Head of caudate nucleus (tissue), 42 donors: ENCODE measurements at places on chromosomes 11 and 22.

- DNase-seq: no peak
These were observed 91.7 kb upstream of the E2F8 start for GRCh38 chr11:19332476-19332875.

DNA sequence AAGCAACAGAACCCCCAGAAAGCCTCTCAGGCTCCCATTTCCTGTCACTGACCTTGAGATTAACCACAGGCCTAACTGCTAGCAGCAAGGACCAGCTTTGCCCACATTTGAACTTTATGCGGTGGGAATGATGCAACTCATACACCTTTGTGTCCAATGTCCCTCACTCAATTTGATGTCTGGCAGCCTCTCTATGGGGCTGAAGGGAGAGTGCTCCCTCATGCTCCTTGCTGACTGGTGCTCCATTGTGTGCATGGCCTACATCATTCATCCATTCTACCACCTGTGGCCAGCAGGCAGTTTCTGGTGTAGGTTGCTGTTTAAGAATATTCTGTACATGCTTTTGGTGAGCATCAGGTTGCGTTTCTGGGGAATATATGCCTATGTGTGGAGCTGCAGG lies 31.9 kb downstream of the KCNQ1OT1 start:
- no peak for DNase-seq

GRCh38 chr22:23773483-23774113 lies 949 bp downstream of the MMP11 start:
- DNase-seq: no peak

- no peak for DNase-seq
These were observed 12.6 kb upstream of the UCP2 start for GRCh38 chr11:73995247-73995646.

DNA sequence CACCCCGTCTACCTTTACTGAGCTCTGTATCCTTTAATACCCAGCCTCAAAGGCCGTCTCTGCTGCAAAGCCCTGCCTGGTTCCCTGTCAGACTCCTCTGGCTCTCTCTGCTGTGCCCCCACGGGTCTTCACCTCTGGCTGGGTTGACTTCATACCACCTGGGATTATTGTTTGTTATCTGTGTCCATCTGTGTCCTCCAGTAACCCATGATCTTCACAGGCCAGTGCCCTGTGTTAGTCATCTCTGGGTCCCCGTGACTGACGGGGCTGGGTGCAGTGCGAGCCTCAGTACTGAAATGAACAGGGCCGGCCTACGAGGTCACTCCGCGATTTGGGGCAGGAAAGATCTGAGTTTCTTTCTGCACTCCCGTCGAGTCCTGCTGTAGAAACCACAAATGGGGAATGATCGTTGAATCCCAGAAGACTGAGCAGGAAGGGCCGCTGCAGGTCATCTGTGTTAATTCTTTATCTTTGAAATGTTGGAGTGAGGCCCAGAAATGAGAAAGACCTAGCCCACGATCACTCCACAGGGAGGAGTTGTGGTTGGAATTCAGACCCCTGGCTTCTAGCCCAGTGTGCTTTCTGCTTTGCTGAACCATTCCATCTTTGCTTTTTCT lies 12.3 kb upstream of the TUB start:
- DNase-seq: no peak

GRCh38 chr11:118652681-118653181 lies 26.7 kb downstream of the TREH start:
- no peak for DNase-seq

DNA sequence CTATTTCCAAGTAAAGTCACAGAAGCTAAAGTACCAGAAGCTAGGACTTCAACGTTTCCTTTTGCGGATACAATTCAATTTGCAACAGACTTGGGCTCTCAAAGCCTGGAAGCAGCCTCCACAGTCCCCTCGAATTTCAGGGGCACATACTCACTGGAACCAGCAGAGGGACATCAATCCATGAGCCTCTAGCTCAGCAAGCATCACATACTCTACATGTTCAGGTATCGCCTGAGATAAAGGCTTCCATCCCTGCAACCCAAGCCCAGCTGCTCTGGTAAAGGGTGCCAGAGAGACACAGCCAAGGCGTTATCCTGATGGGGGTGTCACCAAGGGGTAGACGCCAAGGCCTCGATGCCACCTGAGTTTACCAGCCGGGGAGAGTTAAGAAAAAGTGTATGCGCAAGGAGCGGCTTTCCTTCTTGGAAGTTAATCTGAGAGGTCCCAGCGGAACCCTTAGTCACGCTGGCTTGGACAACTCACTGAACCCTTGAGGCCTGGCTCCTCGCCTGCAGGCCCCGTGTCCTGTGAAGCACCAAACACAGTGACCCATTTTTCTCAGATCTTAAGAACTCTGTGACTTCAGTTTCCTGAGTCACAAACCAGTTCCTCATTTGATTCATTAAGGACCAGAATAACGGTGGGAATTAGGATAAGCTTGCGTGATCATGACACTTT lies 13.0 kb downstream of the LTO1 start:
- no peak for DNase-seq

DNA sequence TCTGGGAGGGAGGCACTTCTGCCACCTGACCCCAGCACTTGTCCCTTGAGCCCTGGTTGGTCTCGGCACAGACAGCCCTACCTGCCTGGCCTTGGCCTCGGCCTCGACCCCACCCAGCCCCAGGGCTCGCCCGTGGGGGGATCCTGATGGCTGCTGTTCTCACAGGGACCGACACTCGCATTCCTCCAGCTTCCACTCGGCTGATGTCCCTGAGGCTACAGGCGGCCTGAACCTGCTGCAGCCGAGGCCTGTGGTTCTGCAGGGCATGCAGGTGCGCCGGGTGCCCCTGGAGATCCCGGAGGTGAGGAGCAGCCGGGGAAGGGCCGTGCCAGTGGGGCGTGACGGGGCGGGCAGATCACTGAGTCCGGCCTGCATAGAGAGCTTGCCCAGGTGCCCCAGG lies 5.1 kb downstream of the PCNX3 start:
- no peak for DNase-seq

DNA sequence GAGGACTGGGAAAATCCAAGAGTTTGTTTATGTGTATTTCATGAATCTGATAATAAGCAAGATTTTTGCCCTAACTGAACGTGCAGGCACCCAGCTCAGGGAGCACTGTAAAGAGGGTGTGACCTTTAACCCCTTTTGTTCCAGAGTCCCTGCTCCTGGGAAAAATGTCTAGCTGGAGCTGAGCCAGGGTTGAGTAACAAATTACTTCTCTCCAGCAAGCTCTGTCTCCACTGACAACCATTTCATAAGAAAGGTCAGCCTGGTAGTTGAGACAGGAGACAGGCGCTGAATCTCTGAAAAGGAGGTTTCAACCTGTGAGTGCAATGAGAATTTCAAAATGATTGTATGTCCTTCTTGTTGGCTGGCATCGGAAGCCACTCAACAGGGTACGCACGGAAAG lies 156.4 kb upstream of the NARS2 start:
- no peak for DNase-seq

- DNase-seq: no peak
These were observed 14.7 kb downstream of the LINC01488 start for GRCh38 chr11:69496202-69496557.

GRCh38 chr11:76629853-76630599 lies 40.5 kb downstream of the LRRC32 start:
- peak; percentile 34 for DNase-seq

- DNase-seq: peak; percentile 37
These were observed 1.1 kb downstream of the RBFOX2 start for GRCh38 chr22:36027579-36027934.

DNA sequence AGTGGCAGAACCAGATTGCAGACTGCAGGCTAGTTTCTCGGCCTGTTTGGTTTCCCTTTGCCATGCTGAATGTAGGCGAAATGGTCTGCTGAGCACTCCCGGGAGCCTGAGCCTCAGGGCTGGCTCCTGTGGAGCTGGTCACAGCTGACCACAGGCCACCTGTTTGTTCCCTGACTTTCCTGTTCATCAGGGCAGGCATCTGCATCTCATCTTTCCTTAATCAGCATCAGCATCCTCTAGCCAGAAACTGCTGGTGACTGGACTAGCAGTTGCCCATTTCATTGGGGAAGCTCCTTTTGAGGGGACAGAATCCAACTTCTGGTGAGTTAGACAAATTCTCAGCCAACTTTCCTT lies 20.2 kb upstream of the C11orf96 start:
- DNase-seq: no peak

GRCh38 chr11:126544108-126545056 lies 188.9 kb downstream of the ST3GAL4 start:
- peak; percentile 56 for DNase-seq

DNA sequence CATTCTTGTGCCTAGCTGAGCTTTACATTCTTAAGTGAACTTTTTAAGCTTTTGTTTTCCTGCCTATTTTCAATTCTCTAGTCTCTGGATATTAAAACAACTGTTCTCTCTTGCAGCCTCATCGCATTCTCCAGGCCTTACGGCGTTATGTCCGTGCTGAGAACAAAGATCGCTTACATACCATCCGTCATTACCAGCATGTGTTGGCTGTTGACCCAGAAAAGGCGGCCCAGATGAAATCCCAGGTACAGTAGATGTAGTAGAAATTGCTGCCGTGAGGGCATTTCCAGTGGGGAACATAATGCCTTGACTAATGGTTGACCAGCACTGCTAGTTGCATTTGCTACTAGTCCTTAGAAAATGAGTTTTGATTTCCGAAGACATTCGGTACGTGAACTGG lies 29.7 kb upstream of the ST14 start:
- DNase-seq: no peak

DNA sequence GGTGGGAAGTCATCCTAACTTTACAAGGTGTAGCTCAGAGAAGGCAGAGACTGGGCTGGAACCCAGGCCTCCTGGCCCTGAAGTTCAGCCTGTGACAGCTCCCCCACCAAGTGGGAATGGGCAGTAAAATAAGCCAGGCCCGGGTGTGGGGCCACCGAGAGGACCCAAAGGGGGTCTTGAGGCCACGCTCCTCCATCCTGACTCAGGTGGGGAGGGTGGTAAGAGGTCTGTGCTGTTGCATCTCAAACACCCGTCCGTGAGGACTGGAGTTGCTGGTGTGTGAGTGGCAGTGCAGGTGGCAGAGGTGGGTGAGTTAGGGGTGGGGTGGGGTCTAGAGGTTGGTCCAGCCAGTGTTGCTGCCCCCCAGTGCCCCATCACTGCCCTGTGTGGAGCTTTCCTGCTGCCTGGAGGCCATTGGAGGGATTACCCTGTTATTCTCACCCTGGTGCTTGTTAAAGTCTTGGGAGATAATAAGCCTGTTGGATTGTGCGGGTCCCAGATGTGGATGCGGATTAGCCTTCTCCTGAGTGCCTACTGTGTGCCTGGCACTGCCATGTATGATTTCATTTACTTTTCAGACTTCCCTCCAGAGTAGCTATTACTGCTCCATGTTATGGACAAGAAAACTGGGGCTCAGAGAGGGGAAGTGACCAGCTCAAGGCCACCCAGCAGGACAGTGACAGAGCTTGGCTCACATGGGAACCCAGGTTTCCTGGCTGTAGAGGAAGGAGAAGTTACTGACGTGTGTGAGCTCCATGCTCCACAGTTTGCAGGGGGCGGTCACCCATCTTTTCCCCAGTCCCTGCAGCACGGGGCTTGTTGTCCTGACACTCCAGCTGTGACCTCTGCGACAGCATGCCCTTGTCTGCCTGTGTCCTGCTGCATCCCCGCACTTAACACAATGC lies 12.9 kb downstream of the SERPINH1 start:
- no peak for DNase-seq

- DNase-seq: no peak
These were observed 68.9 kb downstream of the ZBTB16 start for GRCh38 chr11:114128399-114128798.

DNA sequence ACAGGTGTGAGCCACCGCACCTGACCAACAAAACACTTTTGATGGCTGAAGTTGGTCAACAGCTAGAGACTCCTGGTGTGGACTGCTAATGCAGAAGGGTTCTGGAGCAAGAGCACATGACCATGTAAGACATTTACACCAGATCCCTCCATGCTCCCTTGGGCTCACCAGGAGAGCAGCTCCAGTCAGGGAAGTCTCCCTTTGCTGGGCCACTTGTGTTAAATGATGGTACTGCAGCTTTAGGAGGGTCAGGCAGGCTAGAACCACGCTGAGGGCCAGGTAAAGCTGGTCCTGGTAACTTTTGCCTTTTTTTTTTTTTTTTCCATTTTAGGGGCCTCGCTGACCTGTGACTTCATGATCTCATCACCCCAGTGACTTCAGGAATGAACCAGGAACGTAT lies 146.4 kb downstream of the FBXO7 start:
- no peak for DNase-seq

GRCh38 chr11:124465368-124465767 lies 19.9 kb upstream of the OR8B8 start:
- no peak for DNase-seq

DNA sequence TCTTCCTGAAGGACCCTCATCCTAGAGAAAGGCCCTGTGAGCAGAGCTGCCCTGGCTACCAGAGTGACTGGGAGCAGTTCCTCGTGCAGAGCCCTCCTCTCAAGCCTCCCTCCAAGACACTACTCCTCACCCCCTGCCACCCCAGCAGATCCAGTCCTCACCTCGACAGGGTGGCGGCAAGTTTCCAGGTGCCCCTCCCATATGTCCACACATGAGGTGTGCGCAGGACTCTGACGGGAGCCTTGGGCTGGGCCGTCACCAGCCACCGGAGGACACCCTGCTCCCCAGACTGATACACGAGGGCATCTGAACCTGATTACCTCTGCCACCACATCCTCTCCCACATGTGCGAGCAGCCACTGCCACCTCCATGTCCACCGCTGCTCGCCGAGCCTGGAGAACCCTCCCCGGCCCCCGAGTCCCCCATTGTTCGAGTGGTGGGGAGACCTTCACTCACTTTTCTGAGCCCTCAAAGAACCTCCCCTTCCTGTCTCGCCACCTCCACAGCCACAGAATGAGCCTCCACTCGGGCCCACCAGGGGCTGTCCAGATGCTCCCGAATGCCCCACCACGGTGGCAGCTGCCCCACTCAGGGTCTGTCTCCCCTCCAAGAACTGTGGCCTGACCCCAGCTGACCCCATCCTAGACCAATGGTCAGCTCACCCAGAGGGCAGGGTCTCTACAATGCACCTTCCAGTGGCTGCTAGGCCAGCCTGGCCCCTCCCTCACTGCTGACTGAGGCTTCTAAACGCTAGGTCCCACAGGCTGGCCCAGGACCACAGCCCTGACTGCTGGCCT lies 62.5 kb downstream of the DGCR2 start:
- DNase-seq: peak; percentile 37

DNA sequence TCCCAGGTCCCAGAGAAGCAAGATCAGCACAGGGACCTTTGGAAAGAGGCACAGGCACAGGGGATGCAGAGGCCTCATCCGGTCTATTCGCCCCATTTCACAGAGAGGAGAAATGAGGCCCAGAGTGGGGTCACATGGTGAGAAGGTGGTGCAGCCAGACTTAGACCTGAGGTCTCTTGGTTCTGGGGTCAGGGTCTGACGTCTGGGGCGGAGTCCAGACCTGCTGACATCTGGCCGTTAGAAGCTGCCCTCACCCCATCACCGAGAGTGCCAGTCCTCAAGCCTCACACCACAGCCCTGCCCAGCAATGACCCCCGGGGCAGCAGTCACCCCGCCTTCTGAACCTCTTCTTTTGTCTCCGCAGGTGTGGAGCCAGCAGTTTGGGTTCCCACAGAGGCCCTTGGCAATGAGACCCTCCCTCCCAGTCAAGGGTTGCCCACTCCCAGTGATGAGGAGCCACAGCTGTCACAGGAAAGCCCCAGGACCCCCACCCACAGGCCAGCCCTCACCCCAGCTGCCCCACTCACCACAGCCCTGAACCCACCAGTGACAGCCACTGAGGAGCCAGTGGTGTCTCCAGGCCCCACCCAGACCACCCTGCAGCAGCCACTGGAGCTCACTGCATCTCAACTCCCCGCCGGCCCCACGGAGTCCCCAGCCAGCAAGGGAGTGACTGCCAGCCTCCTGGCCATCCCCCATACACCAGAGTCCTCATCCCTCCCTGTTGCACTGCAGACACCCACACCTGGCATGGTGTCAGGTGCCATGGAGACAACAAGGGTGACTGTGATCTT lies 62.4 kb downstream of the OTOG start:
- DNase-seq: no peak

- DNase-seq: no peak
These were observed 397.5 kb downstream of the ETS1 start for GRCh38 chr11:128189823-128190222.
